Posterior vena cava (tissue), 2 donors: ENCODE measurements at places on chromosomes 3 and 15. TPM values are rescaled to one million over a fixed set of nuclear protein-coding genes. Genes with fewer than 3 reads are reported as not detected.

ZNF80 gene
- not detected for total RNA-seq

- peak; percentile 96 for DNase-seq
Measured at GRCh38 chr3:47009225-47010110, 30.0 kb downstream of the NBEAL2 start.

C3orf33 gene
- 3.0 TPM for total RNA-seq

DNA sequence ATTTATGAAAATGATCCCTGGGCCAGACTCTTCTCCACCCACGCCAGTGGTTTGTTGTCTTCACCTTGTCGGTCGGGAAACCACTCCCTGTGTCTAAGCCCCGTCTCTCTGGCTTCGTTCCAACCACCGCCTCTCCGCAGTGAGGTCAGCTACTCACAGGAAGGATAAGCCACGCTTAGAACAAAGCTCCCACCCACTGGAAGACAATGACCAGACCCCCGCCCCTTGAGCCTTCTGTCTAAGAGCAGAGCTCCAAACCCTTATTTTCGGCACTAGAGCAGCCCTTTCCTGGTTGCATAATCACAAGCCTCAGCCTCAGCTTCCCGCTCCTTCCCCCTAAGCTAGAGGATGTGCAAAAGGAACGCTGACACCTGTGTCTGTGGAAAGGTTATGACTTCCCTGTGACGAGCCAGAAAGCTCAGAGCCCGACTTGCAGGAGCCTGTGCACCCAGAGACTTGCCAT is 114.9 kb upstream of the MEF2A start:
- peak; percentile 91 for DNase-seq

DNA sequence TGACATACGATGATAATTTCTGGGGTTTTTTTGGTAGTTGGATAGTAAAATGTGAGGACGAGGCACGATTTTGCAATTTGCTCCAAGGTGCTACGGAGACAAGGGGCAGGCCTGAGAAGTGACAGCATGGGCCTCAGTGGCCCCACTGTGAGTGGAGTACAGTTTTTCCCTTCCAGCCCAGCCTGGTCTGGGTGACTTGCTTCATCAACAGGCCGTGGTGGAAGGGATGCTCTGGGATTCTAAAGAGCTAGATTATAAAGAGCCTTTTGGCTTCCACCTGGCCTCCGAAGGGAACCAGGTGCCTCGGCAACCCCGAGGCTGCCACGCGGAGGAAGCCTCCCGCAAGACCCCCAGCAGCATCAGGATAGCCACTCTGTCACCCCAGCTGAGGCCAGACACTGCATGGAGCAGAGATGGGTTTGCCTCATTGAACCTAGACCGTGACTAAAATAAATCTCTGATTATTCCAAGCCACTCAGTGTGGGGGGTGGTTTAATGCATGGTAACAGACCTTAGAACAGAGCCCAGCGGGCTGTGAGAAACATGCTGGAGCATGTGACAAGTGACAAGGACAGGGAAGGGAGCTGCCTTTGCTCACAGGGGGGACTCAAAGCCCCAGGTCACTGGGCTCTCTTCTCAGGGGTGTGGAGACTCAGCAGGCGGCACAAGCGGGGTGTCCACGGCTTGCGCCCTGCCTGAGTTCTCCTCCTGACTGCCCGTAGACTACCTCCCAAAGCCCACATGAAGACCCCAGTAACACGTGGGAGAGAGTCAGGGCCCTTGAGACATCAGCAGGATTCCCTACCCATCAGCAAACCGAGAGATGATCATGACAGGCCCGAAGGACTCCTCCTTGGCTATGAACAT is 22.6 kb upstream of the SLC41A3 start:
- DNase-seq: peak; percentile 75

CTSH gene
- 40.0 TPM for total RNA-seq

DNA sequence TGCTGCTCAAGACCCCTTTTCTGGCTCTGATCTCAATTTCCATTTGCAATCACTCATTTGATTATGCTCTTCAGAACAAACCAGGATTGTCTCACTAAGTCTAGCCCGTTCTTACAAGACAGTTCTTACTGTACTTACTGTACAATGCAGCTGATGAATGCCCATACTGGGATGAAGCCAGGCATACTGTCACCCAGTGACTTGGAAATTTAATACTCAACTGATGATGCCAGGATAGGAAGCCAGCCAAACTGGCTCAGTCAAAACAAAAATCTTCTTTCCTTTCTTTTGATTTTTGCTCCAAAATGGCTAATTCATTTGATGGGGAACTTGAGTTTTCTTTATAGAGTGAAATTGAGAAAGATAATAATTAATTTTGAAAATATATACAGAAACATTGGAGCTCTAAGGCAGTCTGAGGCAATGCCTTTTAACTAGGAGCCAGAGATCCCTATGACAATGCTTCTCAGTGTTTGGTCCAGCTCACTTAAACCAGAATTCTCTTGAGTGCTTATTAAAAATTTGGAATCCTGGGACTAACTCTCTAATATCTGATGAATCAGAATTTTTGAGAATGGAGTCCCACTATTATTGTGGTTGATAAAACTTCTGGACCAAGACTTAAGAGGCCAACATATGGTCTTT is 265.6 kb upstream of the THBS1 start:
- DNase-seq: no peak

- no peak for DNase-seq
Measured at GRCh38 chr15:74890665-74890960, 771 bp downstream of the MPI start.

DNA sequence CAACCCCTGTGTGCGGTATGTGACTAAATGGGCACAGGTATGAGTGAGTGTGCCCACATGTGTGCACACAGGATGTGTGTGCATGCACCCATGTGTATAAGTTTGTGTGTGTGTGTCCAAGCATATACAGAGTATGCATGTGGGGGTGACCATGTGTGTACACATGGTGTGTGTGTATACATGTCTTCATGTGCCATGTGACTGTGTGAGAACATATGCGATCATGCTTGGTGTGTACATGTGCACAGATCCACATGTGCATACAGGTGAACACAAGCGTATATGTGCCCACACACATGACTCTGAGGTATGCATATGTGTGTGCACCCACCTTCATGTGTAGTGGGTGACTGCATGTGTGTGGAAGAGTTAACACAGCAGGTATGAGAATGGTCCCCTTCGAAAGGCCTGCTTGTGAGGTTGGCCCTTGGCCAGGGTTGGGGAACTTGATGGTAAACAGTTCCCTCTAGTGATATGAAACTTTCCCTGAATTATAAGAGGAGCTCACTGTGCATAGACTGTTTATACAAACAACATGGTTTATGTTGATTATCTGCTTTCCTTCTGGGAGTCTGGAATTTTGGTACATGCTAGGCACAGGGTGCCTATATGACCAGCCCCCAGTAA is 10.3 kb downstream of the PFKFB4 start:
- no peak for DNase-seq

DNA sequence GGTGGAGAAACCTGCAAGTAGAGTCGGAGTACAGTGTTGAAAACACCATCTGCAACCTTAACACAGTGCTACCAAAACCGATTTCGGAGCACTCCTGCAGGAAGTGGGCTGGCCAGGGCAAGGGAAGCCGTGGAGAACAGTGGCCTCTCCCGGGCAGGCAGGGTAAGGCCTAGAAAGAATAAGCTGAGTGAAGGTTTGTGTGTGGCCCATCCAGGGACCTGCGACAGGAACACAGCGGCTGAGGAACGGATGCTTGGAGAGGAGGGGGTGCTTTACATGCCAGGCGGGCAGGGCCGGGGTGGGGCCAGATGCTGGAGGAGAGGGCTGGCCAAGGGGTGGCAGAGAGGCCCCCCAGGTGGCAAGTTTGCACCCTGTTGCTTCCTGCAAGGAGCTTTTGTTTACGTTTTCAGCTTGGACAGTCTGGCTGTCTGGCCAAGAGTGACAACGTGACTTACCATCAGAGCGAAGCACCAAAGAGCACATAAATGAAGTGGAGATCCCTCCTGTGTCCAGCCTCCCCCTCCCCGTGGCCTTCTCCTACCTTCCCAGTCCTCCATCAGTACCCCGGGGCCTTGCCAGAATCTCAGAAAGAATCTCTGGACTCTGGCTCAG is 156.5 kb downstream of the PGPEP1L start:
- peak; percentile 88 for DNase-seq

- DNase-seq: no peak
Measured at GRCh38 chr3:54494209-54494608, 371.9 kb downstream of the CACNA2D3 start.

MESP2 gene
- total RNA-seq: 0.38 TPM

ENTPD3 gene
- total RNA-seq: 1.9 TPM

ATP11B gene
- 44.3 TPM for total RNA-seq

PLAAT1 gene
- 0.65 TPM for total RNA-seq

LYSMD4 gene
- 7.5 TPM for total RNA-seq

GRCh38 chr15:94467034-94467433 is 235.7 kb downstream of the MCTP2 start:
- DNase-seq: no peak

SPINT1 gene
- 1.7 TPM for total RNA-seq

GRCh38 chr3:118495206-118495605 is 539.4 kb downstream of the IGSF11 start:
- DNase-seq: no peak

- DNase-seq: no peak
Measured at GRCh38 chr15:77753281-77753873, 120.7 kb upstream of the LINGO1 start.

WDR93 gene
- not detected for total RNA-seq

GABRA5 gene
- not detected for total RNA-seq

TMEM212 gene
- not detected for total RNA-seq

PLCH1 gene
- total RNA-seq: not detected

GRCh38 chr15:43991206-43991605 is 164.4 kb downstream of the WDR76 start:
- DNase-seq: no peak

DNA sequence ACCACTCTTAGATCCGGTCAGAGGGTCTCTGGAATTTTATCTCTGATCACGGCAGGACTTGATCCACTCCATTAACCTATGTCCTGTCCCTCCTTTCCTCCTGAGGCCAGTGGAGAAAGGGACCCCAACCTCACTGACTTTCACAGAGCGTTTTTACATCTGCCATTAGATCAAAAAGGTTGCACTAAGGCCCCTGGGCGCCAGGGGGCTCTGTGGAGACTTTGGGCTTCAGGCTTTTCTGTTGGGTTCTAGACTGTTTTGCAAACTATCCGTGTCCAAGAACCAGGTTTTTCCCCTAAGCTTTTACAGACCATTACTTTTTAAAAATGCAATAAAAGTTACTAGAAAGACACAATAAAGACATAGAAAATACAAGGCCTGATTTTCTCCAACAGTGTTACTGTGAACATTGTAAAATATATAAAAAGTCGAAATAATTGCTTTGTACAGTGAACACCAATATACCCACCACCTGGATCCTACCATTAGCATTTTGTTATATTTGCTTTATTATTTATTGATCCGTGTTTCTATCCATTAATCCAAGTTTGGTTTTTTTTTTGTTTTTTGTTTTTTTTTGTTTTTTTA is 159.7 kb downstream of the POLR2M start:
- DNase-seq: peak; percentile 86

- no peak for DNase-seq
Measured at GRCh38 chr3:107369791-107370190, 7.4 kb upstream of the CCDC54 start.

GRCh38 chr3:145889730-145890129 is 271.3 kb downstream of the PLOD2 start:
- no peak for DNase-seq

ARRDC4 gene
- 43.6 TPM for total RNA-seq

GRCh38 chr15:83300826-83301225 is 16.4 kb upstream of the BNC1 start:
- DNase-seq: no peak

- DNase-seq: no peak
Measured at GRCh38 chr3:79200456-79200855, 567.3 kb downstream of the ROBO1 start.

DNA sequence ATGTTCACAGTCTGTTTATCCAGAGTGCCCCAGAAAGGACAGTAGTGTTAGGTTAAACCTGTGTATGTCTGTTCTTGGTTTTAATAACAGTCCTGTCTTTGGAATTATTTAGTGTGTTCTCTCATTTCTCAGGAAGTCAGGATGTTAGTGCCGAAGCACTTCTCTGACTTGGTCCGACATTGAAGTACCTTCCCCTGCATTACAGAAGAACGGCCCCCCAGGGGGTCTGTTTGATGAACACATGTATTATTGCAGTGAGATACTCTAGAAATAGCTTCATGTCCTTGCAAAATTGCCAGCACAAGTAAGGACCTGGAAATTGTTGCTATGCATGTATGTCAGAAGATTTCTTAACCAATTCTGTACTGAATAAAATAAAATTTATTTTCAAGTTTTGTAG is 110.9 kb downstream of the IGF1R start:
- DNase-seq: no peak

DPPA2 gene
- total RNA-seq: not detected

TGM5 gene
- 1.0 TPM for total RNA-seq

SERINC4 gene
- not detected for total RNA-seq

GRCh38 chr3:21654241-21654640 is 96.8 kb downstream of the ZNF385D start:
- DNase-seq: no peak

CCR8 gene
- not detected for total RNA-seq
